ENCODE measurements at places on chromosomes 4 and X. TPM values are rescaled to one million over a fixed set of nuclear protein-coding genes. Genes with fewer than 3 reads are reported as not detected.

DNA sequence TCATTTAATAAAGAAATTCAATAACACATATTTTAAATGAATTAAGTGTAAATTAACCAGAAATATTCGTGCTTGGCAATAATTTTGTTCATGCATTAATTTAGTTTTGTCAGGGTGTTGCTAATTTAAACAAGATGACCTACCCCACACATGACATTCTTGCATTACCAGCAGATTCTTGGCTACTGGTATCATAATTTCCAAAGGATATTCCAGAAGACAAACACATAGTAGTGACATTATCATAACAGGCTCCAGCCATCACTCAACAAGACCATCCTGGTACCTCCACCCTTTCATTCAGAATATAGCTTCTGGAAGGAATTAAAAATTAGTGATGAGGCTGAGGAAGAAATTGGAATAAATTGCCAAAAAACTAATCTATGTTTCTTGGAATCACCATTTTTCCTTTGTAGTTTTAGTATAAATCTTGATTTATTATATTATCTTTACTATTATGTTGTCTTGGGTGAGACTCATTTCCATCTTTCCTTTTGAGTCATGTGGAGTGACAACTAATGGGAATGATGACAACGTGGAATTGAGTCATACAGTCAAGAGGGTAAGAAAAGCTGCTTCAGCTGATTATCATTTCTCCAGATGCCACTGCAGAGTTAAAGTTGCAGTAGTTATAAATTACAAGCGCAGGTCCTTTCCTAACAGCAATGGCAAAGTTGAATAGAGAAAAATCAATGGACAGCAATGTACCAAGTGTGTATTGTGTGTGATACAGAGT, 30.9 kb upstream of the HHIP start:
- DNase-seq = no peak

- DNase-seq = no peak
Measured at GRCh38 chr4:112112590-112113170, 32.6 kb upstream of the FAM241A start.

DNA sequence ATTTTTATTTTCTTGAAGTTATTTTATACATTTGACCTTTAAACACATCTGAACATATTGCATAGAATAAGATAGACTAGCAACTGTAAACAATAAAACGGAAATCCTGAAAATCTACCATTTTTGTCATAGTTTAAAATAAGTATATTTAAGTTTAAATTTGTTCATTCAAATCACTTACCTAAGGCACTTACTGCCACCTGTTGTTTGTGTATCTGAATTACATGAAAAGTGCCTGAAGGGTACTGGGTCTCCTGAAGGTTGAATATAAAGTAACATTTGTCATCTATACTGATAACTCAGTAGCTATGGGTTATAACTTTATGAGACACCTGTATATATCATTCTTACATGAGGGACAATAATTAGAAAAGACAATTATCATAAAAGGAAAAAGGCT, 38.6 kb downstream of the TRPC5 start:
- DNase-seq = no peak

Gene BANK1
- 1.5 TPM for total RNA-seq

Gene AVPR2
- 4.6 TPM for total RNA-seq

Gene ZC4H2
- 9.2 TPM for total RNA-seq
